ENCODE measurements at places on chromosomes 1 and 21.

GRCh38 chr1:53804791-53805505 is 33.1 kb downstream of the NDC1 start:
- no peak for DNase-seq

- DNase-seq = no peak
These were observed 2.5 kb upstream of the ST3GAL3 start for GRCh38 chr1:43704838-43705237.

GRCh38 chr1:118143121-118143520 is 41.9 kb downstream of the SPAG17 start:
- DNase-seq = no peak

DNA sequence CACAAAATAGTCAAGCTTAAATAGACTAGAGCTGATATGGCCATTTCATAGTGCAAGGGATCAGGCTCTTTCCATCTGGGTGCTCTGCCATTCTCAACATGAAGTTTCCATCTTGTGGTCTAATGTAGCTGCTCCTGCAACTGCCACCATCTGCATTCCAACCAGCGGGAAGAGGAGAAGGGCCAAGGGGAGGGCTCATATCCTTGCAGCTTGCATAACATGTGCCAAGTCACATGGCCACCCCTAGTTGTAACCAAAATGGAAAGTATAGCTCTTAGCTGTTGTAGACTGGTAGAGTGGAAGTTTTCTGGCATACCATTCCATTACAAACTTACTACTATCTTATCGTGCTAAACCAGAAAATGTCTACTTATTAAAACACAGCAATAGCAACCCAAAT is 38.9 kb upstream of the IVNS1ABP start:
- no peak for DNase-seq

GRCh38 chr1:61058483-61059245 is 23.7 kb upstream of the NFIA start:
- DNase-seq = no peak

DNA sequence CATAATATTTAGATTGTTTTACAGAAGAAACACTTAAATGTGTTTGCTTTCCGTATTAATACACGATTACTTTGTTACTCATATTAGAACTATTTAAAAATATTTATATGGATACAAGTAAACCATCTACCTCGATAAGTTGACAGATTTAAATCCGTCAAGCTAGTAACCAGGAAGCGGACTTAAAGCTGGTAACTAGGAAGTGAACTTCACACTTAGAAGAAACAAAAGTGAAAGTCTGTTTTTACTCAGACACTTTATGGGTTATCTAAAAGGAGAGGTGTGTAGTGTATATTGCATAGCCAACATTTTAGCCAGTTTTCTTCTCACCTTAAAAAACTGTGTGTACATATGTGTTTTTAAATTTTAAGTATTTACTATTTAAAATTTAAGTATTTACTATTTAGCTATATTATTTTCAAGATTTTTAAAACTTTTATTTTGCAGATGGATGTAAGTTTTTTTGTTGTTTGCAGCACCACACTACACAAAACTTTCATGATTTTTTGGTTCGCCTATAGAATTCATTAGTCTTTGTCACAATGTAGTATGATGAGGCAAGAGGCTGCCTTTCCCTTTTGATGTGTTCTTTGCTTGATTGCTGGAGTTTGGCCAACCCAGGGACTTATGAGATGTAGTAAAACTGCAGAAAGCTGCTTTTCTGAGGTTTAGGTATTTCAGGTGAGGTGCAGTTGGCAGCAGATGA is 2.7 kb downstream of the USP25 start:
- peak; percentile 77 for DNase-seq
